ENCODE measurements at places on chromosomes 3 and 15. TPM values are rescaled to one million over a fixed set of nuclear protein-coding genes. Genes with fewer than 3 reads are reported as not detected.
A peak's percentile ranks its signal among the peaks of the same experiment; 100 is the strongest.

GRCh38 chr3:131899021-131899420 is 135.8 kb downstream of the CPNE4 start:
- DNase-seq: no peak

GRCh38 chr15:40468898-40469331 is 1.9 kb upstream of the CHST14 start:
- DNase-seq: no peak

GRCh38 chr3:58317811-58318210 is 11.5 kb downstream of the HTD2 start:
- no peak for DNase-seq

ATP10A gene
- total RNA-seq: 7.5 TPM

GRCh38 chr3:131847966-131848510 is 186.8 kb downstream of the CPNE4 start:
- no peak for DNase-seq

GALK2 gene
- total RNA-seq: 32.0 TPM

SUSD5 gene
- 2.3 TPM for total RNA-seq

- DNase-seq: no peak
Measured at GRCh38 chr3:59444676-59445075, 394.9 kb upstream of the CFAP20DC start.

GRCh38 chr15:65361708-65362459 is 15.9 kb downstream of the IGDCC3 start:
- no peak for DNase-seq

SLC12A8 gene
- 2.0 TPM for total RNA-seq

- DNase-seq: no peak
Measured at GRCh38 chr3:106403371-106404145, 534.7 kb upstream of the CBLB start.

DNA sequence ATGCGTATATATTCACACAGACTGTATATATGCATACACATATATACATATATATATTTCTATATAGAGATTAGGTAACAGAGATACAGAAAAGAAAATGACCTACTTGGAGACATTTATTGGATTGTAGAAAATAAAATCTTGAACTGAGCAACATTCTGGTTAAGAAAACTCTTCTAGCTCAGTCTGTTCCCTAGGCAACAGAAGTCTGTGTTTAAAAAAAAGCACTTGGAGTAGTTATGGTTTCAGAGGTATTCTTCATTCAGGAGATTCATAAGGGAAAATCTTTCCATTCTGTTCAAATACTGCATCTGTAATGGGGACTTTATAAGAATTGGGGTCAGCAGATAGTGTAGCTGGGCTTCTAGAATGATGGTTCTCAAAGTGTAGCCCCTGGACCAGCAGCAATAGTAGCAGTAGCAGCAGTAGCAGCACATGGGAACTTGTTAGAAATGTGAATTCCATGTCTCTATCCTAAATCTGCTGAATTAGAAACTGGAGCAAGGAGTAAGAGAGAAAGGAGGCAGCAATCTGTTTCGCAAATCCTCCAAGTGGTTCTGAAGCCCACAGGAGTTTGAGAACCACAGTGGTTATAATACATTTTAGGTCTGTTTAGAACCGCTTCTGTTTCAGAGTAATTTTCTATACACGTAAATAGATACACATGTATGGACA is 112.8 kb upstream of the TMEM108 start:
- no peak for DNase-seq

SAMD7 gene
- total RNA-seq: not detected

DNA sequence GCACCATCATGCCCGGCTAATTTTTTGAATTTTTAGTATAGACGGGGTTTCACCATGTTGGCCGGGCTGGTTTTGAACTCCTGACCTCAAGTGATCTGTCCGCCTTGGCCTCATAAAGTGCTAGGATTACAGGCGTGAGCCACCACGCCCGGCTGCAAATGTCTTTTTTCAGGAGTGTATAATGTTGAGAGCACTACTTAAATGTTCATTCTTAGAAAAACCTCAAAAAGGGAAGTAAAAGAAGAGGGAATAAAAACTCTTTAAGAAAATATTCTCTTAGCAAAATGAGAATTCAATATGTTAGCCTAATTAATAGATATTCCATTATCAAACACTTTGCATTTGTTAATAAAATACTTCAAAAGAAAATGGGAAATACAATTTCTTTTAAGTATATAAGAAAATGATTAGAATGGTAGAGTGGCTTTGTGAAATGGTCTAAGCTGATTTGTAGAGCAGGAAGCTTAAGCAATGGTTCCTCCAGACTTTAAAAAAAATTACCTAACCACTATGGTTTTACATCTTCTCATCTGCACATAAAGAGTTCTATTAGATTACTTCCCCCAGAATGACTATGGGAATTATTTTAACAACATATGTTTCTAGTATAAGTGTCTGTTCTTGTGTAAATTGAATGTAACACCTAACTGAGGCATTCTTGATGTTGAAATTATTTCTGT is 226.7 kb upstream of the ALCAM start:
- DNase-seq: no peak

- DNase-seq: no peak
Measured at GRCh38 chr3:58411851-58412830, 21.5 kb downstream of the PDHB start.

DNA sequence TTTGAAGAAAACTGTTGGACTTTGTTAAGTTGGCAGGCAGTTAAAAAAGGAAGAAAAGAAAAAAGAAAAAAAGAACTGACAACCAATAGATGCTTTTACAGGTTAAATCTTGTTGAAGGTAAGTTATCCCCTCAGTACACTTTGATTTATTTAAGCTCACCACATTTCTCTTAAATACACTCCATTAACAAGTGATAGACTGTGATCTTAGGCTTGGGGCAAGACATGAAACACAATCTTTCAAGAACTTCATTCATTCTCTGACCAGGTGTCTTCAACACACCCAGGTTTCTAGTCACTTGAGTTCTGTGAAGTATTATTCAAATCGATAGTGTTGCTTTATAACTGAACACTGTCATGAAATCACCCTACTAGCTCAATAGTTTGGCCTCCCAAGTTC is 751.9 kb downstream of the ROBO1 start:
- no peak for DNase-seq

DNA sequence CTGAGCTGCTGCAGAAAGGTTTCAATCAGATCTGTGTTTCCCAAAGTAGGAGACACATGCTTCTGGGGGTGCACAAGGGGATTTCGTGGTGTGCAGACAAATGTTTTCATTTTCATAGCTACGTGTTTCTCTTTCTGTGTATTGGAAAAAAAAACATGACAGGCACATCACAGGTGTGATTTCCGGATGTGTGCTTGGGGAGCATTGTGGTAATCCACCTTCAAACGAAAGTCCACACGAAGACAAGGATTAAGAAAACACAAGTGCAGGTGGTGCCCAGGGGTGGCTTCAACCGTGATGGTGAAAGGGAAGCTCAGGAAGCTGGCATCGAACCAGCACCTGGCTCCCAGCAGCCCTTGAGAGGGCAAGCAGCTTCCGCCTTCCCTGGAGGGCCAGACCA is 164.6 kb upstream of the LINGO1 start:
- DNase-seq: no peak

FEZF2 gene
- total RNA-seq: not detected

DNA sequence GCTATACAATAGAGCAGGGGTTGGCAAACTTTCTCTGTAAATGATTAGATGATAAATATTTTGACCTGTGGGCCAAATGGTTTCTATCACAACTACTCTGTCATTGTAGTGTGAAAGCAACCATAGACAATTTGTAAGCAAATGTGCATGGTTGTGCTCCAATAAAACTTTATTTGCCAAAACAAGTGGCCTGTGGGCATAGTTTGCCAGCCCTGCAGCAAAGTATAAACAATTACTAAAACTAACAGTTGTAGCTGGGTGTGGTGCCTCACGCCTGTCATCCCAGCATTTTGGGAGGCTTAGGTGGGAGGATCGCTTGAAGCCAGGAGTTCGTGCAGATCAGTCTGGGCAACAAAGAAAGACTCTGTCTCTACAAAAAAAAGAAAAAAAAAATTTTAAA is 61.6 kb downstream of the NBEAL2 start:
- DNase-seq: no peak

SLC24A1 gene
- total RNA-seq: 1.8 TPM

DNA sequence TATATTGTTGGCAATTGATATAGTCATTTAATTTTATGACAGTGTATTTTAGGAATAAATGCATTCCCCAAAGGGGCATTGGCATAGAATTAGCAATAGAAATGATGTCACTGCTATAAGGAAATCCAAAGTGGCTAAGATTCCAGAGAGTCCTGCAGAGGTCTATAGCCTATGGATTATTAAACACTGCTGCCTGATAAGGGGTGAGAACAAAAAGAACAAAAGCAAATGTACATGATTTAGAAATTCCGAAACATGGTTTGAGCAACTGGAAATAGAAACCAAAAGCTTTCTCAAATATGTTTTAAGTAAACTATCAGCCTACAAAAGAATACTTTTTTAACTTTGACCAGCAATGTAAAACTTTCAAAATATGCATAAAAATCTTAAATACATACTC is 280.1 kb upstream of the RASGRP1 start:
- no peak for DNase-seq

DNA sequence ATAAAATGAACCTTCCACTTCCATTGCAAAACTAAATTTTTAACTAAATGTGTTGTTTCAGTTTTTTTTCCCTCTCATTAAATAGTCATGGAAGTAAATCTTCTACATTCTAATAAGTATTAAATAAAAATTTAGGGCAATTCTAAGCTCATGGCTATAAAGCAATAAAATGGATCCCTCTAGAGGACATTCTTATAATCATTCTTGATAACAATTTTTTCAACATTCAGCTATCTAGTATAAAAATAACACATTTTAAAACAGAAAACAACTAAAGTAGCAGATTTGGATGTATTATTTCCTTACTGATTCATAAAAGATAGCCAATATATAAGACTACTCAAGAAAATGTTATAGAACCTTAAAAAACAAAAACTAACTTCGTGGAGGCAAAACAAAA is 393.1 kb downstream of the PLOD2 start:
- no peak for DNase-seq

GRCh38 chr3:38588371-38588971 is 61.0 kb downstream of the SCN5A start:
- DNase-seq: no peak

ITIH3 gene
- total RNA-seq: not detected

DNA sequence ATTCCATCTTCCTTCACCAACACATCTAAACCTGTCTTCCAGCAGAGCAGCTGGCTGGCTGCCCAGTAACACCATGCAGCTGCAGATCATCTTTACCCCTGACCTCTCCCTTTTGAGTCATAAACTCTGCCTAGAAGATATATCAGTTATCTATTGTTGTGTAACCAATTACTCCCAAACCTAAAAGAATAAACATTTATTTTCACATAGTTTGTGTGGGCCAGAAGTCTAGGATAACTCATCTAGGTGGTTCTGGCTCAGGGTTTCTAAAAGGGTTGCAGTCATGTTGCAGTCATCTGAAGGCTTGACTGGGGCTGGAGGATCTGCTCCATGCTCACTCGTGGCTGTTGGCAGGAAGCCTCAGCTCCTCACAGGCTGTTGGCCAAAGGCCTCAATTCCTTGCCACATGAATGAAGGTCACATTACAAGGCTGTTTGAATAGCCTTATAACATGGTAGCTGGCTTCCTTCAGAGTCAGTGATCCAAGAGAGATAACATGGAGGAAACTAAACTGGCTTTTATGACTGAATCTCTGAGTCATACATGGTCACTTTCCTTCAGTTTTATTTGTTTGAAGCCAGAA is 92.8 kb downstream of the GOLIM4 start:
- DNase-seq: peak; percentile 48

UCN2 gene
- 3.0 TPM for total RNA-seq

- no peak for DNase-seq
Measured at GRCh38 chr3:72231439-72232196, 446.7 kb upstream of the PROK2 start.

- no peak for DNase-seq
Measured at GRCh38 chr15:83565553-83566159, 88.3 kb upstream of the ADAMTSL3 start.

DNA sequence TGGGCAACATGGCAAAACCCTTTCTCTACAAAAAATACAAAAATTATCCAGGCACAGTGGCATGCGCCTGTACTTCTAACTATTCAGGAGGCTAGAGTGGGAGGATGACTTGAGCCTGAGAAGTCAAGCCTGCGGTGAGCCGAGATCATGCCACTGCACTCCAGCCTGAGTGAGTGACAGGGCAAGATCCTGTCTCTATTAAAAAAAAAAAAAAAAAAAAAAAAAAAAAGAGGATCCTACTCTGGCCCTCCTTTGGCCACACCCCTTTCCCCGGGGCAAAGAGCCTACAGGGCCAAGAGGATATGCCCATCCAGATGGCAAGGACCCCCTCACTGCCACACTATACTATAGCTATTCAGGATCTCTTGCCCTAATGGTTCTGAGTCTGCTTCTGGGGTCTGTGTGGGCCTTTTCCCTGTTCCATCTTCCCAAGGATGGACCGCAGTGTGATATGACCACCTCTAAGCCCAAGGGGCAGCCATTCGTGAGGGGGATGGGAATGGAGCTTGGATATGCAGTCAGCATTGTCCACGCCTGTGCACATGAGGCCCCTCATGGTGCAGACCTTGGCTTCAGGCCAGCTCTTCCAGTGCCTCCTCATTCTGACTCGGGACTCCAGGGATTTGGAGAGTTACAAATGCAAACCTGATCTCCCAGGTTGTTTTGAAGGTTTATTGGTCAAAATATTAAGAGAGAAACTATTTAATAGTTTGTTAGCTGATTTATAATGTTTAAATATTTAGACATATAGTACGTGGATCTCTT is 7.3 kb downstream of the TYRO3 start:
- DNase-seq: no peak

PTX3 gene
- 48.3 TPM for total RNA-seq

DNA sequence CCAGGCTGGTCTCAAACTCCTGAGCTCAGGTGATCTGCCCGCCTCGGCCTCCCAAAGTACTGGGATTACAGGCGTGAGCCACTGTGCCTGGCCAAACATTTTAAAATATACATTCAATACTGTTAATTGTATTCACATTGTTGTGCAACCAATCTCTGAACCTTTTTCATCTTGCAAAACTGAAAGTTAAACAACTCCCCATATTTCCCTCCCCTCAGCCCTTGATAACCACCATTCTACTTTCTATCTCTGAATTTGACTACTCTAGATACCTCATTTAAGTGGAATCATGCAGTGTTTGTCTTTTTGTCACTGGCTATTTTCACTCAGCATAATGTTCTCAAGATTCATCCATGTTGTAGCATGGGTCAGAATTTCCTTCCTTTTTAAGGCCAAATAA is 30.0 kb downstream of the HMCES start:
- no peak for DNase-seq

PROS1 gene
- total RNA-seq: 5.9 TPM

GOLGA6L4 gene
- total RNA-seq: under 0.01 TPM

DNA sequence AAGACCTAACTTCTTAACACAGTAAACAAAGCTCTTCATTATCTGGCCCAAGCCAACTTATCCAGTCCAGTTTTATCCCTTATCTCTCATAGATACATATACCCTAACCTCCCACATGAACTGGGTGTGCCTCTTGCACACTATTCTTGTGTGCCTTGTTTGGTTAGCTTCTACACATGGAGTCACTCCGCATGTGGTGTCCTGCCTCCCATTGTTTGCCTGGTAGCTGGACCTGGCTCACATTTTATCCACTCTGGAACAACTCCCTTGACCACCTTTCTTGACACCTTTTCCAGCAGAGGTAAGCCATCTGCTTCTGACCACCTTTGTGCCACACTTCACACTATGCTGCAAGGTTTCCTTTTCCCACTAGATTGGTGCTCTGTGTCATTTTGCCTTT is 15.2 kb downstream of the TIPARP start:
- DNase-seq: no peak

BCL2A1 gene
- 8.4 TPM for total RNA-seq

PDZRN3 gene
- total RNA-seq: 3.5 TPM
